ENCODE measurements at places on chromosomes 4 and X. TPM values are rescaled to one million over a fixed set of nuclear protein-coding genes. Genes with fewer than 3 reads are reported as not detected.

CD40LG gene
- total RNA-seq, result 58.0 TPM

GRCh38 chr4:119543779-119544178, 84.8 kb downstream of the PDE5A start:
- H3K4me3 ChIP-seq, result no peak overlapping the region
- H3K27me3 ChIP-seq, result no peaks in the 10 kb centered on the region
- no peak overlapping the region for H3K27ac ChIP-seq
- H3K36me3 ChIP-seq, result no peaks in the 10 kb centered on the region
- H3K4me1 ChIP-seq, result no peaks in the 10 kb centered on the region

KCND1 gene
- total RNA-seq, result 1.4 TPM

GAGE12F gene
- total RNA-seq, result not detected

Data from naive thymus-derived CD4-positive, alpha-beta T cell (primary cell).